ENCODE measurements at places on chromosomes 6 and 20. TPM values are rescaled to one million over a fixed set of nuclear protein-coding genes. Genes with fewer than 3 reads are reported as not detected.

DNA sequence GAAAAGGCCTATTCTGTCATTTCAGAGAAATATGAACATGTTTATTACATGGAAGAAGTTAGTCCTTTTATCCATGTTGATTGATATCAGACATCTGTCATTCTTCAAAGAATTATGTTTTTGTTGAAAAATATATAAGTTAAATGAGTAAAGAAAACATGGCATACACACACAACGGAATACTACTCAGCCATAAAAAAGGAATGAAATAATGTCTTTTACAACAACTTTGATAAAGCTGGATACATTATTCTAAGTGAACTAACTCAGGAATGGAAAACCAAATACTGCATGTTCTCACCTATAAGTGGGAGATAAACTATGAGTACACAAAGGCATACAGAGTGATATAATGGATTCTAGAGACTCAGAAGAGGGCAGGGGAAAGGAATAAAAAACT is 9.3 kb downstream of the FKBP5 start:
- no peak for DNase-seq

Gene FARS2
- total RNA-seq, result 8.2 TPM

DNA sequence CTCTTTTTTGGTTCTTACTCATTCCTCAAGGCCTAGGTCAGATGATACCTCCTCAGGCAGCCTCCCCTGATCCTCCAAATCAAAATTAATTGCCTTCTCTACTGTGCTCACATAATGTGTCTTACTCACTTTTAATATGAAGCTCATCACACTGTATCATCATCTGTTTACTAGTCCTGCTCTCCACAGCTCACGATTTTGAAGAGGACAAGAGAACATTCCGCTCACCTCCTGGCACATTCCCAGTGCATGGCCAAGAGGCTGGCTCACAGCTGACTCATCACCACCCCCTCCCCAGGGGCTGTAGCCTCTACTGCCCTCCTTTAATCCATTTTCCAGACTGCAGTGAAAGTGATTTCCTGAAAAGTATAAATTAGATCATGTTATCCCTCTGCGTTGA is 133.1 kb downstream of the ALDH8A1 start:
- DNase-seq, result no peak

DNA sequence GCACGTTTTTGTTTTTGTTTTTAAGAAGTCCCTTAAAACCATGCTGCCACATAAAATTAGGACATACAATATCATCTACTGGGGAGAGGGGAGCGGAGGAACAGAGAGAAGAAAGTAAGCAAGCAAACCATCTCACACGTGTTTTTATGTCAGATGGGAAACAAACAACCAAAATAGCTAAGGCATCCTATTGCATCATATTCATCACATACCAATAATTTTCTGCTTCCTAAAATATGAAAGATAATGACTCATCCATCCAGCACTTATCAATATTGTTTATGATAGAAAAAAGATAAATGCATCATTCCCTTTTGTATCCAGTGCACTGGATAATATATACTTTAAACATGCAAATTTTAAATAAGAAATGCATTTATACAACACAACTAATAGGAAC is 329.6 kb downstream of the RNGTT start:
- no peak for DNase-seq

DNA sequence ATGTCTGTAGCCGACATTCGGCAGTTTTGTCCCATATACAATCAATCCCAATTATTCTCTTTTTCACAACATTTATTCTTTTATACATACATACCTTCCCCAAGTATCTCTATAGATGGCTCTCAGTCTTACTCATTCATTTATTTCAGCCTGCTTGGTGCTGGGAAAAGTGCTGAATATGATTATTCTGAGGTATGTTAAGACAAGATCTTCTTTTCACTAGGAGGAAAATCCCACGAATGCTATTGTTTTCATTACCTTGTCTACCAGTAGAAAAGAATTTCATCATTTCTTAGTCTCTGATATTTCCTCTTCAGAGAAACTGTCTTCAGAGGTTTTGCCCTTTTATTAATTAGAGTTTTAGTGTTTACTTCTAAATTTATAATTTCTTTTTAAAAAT is 13.7 kb upstream of the BPIFA3 start:
- DNase-seq, result no peak
